Activated CD8-positive, alpha-beta memory T cell treated with anti-CD3 and anti-CD28 coated beads, Interleukin-2, amount 10 ng/mL, durations not matched to agents 7 days and 5 days (primary cell): ENCODE measurements at places on chromosomes 3 and 15. TPM values are rescaled to one million over a fixed set of nuclear protein-coding genes. Genes with fewer than 3 reads are reported as not detected.

- no peak for DNase-seq
Measured at GRCh38 chr3:150299201-150299600, 108.9 kb upstream of the TSC22D2 start.

GRCh38 chr3:151550025-151550618 lies 89.3 kb upstream of the IGSF10 start:
- DNase-seq, result no peak

- no peak for DNase-seq
Measured at GRCh38 chr3:190854062-190854461, 8.4 kb downstream of the GMNC start.

DNA sequence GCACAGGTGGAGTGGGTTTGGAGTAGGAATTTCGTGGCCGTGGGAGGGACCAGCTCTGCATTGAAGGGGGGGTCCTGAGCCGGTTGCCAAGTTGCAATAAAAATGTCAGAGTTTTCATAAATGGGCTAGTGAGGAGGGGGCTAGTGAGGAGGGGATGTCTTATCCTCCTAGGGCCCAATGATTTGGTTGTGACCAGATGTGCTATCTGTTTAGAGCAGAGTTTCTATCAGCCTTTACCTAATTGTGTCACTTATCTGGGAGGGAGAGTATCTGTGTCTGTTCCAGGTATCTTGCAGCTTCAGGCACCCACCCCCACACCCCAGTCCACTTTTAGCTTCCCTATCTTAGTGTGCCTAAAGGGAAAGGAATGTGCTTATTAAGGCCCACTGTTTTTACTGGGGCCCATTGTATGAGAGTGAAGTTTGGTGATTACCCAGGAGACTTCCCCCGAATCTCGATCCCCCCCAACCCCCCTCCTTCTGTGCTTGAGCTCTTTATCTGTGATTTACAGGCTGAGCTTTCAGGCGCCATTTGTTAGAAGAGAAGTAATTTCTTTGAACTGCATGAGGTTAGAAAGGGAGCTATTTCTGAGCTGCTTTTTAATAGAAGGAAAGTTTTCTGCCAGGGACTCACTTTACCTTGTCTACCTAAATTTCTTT lies 42.6 kb downstream of the PPCDC start:
- no peak for DNase-seq

- DNase-seq, result no peak
Measured at GRCh38 chr3:104596054-104596453, 770.7 kb upstream of the ALCAM start.

GRCh38 chr3:158659454-158660237 lies 12.8 kb downstream of the LXN start:
- DNase-seq, result peak; percentile 71

DNA sequence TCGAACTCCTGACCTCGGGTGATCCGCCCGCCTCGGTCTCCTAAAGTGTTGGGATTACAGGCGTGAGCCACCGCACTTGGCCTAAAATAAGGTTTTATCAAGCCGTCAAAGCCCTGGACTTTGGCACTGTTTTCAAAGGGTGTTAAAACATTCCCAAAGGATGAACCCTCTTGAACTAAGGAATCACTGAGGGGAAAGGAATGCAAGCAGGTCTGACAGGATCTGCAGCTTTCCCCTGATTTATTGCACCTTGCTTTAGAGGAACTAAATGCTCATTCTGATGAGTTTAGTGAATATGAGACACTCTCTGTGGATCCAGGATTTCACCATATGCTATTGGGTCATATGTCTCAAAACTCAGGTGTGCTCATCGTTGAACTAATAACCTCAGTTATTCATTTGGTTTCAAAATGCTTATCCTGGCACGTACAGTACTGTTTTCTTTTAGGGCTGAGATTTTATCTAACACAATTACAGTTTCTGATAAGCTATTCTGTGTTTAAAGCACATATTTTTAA lies 63.0 kb upstream of the TSC22D2 start:
- DNase-seq, result no peak

- DNase-seq, result no peak
Measured at GRCh38 chr3:183279371-183279770, 26.3 kb downstream of the B3GNT5 start.

DNA sequence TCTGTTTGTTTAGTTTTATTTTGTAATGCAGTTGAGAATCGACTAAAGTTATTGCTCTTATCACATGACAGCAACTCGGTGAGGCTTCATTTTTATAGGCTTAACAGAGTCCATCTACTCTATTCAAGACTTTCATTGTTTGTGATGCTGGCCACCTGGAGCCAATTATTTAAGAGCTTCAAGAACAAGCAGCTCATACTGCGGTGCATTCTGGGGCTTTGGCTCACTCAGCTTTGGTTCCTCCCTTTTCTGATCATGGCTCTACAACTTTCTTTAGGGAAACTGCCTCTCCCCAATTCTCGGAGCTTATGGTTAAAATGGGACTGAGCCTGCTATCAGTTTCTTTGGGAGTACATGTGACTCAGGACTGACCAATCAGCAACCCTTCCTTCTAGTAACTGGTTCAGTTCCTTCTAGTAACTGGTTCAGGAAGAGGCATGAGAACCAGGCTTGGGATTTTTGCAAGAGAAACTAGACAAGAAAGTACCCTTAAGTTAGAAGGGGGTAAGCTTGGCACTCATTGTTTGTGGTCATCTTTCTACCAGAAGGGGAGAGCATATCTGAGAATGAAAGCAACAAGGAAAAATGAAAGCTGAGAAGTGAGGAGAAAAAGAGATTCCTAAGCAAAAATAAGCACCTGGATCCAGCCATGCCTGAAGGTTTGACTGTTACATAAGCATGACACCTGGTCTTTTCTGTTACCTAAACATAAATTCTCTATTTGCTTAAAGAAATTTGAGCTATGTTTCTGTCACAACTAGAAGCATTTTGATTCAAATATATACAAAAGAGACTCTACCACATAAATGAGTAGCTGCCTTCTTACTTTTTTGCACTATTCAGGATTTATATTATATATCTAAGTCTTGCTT lies 24.1 kb upstream of the ARHGEF3 start:
- no peak for DNase-seq

GRCh38 chr3:123374016-123374415 lies 74.9 kb downstream of the ADCY5 start:
- no peak for DNase-seq

DNA sequence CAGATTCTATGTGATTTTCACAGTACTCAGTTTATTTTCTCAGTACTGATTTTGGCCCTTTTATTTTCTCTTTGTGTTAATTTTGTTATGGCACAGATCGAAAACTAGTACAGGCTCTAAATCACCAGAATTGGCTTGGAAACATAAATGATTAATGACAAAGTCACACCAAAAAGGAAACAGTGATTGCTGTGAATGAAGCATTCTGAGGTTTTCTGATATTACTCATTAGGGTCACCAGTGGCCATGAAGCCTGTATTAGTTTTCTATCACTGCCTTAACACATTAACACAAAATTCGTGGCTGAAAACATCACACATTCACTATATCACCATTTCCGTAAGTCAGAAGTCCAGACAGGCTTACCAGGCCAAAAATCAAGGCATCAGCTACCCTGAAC lies 343.0 kb upstream of the THRB start:
- no peak for DNase-seq

DNA sequence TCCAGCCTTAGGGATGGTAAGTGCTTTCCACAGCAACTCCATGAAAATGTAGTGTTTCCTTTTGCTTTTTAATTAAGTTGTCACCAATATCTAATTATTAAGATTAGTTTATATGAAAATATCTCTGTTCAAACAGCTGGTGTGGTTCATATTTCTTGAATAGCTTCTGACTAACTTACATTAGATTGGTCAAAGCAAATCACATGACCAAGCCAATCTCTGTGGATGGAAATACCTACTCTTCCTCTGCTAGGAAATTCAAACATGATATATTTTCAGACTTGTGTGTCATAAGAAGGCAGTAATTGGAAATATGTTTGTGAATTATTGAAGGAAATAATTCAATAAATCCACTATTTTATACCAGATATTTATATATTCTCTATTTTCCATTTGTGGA lies 54.6 kb upstream of the CADM2 start:
- DNase-seq, result no peak

DNA sequence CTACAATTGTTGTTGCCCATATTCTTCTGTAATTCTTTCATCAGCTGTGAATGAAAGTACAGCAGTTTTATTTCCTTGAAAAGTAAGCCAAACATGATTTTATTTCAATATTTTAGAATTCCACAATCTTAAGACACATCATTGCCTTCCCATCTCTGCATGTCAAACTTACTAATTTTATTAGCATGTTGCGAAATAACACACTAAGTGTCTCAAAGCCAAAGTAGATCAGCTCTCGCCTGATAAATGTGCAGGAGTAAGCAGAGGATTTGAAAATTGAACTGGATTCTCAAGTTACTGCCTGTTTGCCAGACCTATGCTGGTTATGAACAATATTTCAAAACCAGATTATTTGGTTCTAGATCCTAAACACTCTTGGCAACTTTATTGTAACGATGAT lies 25.7 kb downstream of the TGFBR2 start:
- DNase-seq, result no peak

DNA sequence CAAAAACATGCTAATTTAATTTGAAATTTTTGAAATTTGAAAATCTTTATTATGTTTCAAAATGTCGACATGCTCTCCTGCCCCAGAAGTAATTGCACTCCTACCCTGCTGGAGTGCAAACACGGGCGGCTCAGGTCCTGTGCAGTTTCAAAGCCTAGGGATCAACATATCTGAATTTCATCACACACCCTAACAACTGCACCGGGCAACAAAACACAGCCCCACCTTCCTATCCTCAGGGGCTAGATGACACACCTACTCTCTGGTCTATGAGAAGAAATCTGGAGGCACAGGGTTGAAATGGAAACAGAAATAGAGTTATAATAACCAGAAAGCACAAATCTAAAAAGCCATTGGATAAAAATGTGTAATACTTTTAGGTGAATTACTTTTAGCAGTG lies 61.4 kb downstream of the BFSP2 start:
- no peak for DNase-seq

- DNase-seq, result no peak
Measured at GRCh38 chr3:192273697-192274010, 453.7 kb downstream of the FGF12 start.

- DNase-seq, result no peak
Measured at GRCh38 chr15:94247789-94248638, 16.7 kb downstream of the MCTP2 start.

GRCh38 chr3:150469931-150470740 lies 62.0 kb downstream of the TSC22D2 start:
- DNase-seq, result no peak

- DNase-seq, result no peak
Measured at GRCh38 chr15:74306781-74307217, 60.6 kb downstream of the CYP11A1 start.

DNA sequence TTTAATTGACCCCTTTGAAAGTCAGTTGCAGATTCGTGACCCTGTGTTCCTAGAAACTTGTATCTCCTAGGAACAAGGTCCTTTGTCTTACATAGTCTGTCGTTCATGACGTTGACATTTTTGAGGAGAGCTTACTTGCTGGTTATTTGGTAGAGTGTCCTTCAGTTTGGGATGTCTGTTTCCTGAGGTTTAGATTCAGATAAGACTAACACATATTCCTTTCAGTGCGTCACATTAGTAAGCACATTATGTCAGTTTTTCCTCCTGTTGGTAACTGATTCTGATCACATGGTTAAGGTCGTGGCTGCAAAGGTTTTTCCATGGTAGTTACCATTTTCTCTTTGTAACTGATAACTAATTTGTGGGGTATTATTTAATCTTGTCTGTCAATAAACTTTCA lies 80.8 kb downstream of the PCCB start:
- no peak for DNase-seq

DNA sequence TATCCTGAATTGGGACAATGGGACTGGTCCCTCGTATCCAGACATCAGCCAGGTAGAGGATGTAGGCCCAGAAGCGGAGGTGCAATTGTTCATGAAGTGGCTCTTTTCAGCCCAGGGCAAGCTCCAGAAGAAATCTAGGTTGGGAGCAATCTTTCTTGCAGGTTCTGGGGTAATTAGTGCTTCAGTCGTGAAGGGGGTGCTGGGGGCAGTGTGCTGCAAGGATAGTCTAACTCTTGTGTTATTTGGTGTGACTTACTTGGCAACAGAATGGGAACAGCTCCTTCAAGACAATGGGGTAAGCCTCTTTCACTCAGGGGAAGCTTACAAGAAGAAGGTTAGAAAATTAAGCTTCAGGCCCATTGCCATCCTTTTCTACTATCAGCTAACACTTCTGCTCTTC lies 273.0 kb downstream of the DIPK2A start:
- no peak for DNase-seq

DNA sequence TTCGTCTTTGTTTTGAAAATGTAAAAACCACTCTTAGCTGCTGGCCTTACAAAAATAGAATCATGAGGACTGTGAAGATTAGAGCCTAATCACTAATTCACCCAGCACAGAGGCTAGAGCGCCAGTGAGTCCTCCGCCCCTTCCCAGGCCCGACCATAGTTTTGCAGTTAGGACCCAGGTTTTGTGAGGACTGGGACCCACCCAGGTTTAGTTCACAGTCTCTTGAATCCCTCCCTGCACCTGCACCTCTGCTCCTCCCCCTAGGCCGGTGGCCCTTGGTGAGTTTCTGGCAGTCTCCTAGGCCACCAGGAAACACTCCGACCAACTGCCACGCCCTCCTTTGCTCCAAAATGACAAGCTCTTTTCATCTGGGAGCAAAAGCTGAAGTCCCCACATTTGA lies 136.0 kb upstream of the CCDC54 start:
- peak; percentile 44 for DNase-seq

GRCh38 chr3:121405631-121406030 lies 140.2 kb downstream of the POLQ start:
- DNase-seq, result no peak

Gene NANOGP8
- total RNA-seq, result not detected

Gene CLEC3B
- not detected for total RNA-seq

Gene AGBL1
- total RNA-seq, result not detected

Gene RPLP1
- 1,405 TPM for total RNA-seq

Gene LINGO1
- not detected for total RNA-seq

Gene MOBP
- not detected for total RNA-seq

Gene CCDC39
- total RNA-seq, result not detected

Gene LSG1
- total RNA-seq, result 42.8 TPM

Gene NR1I2
- total RNA-seq, result 0.26 TPM

Gene UTS2B
- total RNA-seq, result not detected

Gene ZNF662
- 0.47 TPM for total RNA-seq
